ENCODE measurements at places on chromosomes 7 and 10. TPM values are rescaled to one million over a fixed set of nuclear protein-coding genes. Genes with fewer than 3 reads are reported as not detected.

The GIMAP1 gene
- 12.3 TPM for total RNA-seq

The NKX2-3 gene
- total RNA-seq, result not detected

The SLC13A1 gene
- not detected for total RNA-seq

The PTF1A gene
- total RNA-seq, result not detected

GRCh38 chr10:58026036-58026435 is 241.7 kb downstream of the IPMK start:
- DNase-seq, result no peak

DNA sequence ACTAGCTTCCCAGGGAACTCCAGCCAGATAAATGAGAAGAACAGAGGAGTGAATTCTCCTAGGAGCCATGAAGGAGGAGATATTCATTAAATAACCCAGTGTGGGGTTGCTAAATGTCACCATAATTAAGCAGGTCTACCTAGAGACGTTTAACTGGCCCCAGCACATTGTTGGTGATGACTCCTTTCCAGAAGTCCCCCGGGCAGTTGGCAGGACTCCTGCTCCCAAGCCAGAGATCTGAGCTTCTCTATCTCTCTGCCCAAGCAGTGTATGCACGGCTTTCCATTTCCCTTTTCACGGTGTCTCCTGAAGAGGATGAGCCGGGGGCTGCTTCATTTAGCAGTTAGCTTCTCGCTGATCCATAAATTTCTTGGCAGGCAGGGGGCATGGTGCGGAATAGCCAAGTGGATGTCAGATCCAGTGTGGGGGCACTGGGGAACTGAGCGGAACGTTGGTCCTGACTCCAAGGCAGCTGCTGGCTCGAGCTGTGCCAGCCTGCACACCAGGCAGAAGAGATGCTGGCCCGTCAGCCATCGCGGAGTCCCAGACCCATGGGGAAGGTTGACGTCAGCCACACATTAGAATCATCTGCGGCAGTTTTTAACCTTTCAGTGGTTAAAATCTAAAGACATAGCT is 142.0 kb upstream of the NPY start:
- no peak for DNase-seq

GRCh38 chr10:93473804-93474472 is 8.2 kb downstream of the MYOF start:
- no peak for DNase-seq

DNA sequence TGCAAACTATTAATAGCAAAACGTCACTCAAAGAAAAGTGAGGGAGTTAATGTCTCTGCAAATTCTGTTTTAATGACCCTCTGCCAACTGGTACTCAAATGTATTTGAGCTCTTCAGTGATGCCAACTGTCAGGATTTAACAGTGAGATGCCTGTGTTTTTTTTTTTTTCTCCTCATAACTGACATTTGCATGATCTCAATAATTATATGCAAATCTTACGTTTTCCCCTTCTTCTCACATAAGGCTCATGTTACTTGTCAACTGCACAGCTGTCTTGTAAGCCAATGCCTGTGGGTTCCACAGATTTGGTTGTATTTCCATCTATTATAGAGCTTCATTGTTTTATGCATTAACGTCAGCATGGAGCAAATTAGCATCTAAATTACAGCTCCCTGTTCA is 38.2 kb downstream of the PPP1R3A start:
- no peak for DNase-seq

- no peak for DNase-seq
These were observed 191.7 kb upstream of the RNF32 start for GRCh38 chr7:156448918-156449317.

GRCh38 chr7:117308891-117309290 is 14.0 kb downstream of the WNT2 start:
- no peak for DNase-seq

DNA sequence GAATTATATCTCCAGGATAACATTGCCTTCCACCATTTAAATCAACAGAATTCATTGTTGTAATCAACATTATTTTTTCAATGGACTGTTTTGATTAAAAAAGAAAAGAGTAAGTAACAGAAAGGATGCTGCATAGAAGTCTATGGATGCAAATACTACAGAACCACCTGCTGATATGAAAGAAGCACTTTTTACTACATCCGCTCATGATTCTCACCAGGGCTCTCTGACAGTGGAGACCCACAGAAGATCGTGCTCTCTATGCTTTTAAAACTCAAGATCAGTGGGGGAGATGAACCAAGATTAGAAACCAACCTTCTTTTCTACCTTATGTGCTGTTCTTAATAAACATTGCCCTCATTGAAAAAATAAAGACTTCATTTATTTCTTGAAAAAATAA is 24.4 kb downstream of the RHOBTB1 start:
- DNase-seq, result no peak

GRCh38 chr10:86018735-86019058 is 347.9 kb downstream of the GRID1 start:
- DNase-seq, result no peak

- DNase-seq, result no peak
These were observed 122.7 kb upstream of the TMEM229A start for GRCh38 chr7:124155432-124156022.

- DNase-seq, result no peak
These were observed 1.3 kb upstream of the SPOCK2 start for GRCh38 chr10:72089618-72090017.

DNA sequence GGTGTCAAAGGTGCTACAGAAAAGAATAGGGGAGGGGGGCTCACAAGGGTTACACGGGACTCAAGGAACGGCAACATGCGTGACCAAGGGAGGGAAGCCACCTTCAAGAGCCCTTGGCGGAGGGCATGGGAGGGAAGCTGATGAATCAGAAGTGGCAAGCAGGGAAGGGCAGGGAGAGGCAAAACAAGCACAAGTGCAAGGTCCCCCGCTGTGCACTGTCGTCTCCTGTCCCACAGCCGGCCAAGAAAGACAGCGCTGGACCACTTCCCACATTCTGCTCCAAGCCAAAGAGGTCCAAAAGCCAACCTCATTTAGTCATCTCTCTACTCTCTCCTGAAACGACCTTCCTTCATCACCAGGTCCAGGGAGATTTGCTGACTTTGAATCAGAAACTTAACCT is 102.7 kb downstream of the CALN1 start:
- no peak for DNase-seq

Data from uterus (tissue), 4 donors.